Cerebellar nuclear complex (tissue), 1 donor: ENCODE measurements at places on chromosomes 2 and 18.

GRCh38 chr2:81195774-81196382 lies 891.3 kb upstream of the LRRTM1 start:
- DNase-seq: no peak

DNA sequence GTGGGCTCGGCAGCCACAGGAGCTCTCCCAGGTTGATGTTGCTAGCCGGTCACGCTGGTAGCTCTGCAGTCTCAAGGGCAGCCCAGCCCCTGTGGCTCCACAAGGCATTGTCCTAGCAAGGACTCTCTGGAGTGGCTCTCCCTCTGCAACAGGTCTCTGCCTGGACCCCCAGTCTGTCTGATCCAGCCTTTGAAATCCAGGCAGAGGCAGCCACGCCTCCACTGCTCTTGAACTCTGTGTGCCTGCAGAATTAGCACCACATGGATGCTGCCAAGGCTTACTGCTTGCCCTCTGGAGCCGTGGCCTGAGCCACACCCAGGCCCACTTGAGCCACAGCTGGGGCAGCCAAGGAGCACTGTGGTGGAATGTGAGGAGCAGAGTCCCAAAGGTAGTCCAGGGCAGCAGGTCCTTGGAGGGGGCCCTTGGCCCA lies 43.0 kb upstream of the FAHD2A start:
- no peak for DNase-seq

GRCh38 chr2:181589779-181590178 lies 67.1 kb downstream of the CERKL start:
- DNase-seq: no peak

- DNase-seq: no peak
Measured at GRCh38 chr2:193783681-193784080, 1588.9 kb upstream of the TMEFF2 start.

DNA sequence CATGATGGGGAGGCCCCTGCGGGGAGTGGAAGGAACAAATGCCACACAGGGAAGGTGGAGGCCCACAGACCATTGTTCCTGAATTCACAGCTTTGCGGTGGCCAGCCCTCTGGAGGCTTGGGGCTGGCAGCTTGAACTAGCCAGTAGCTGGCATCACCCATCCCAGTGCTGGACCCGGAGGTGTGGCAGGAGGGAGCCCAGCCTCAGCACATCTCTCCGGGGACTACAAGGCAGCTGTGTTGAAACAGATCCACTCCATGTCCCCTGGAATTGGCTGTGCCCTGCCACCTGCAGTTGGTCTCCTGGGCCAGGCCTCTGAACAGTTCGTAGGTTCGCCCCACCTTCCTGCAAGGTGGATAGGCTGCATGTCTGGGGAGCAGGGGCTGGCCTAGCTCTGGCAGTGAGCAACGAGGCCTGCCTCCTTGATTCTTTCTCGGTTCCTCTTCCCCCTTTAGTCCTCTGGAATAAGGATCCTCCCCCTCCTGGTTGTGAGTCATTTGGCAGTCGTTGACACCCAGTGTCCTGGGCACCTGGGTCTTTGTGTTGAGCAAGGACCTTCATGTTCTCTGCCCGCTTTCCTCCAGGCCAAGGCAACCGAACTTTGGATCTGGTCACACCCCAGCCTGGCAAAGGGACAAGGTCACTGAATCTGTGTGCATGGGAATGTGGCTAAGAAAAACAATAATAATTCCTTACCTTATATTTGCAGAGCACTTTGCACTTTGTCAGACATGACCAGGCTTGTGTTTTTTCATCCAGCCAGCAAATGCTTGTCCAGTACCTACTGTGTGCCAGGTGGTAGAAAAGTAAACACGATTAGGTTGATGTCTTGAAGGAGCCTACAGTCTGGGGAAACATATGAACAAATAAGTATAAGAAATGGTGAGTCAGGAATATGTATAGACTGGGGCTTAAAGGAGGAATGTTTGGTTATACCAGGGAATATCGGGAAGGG lies 55.0 kb upstream of the MCFD2 start:
- DNase-seq: no peak
